ENCODE measurements at places on chromosomes 5 and 9. TPM values are rescaled to one million over a fixed set of nuclear protein-coding genes. Genes with fewer than 3 reads are reported as not detected.

Gene EQTN
- total RNA-seq: not detected

Gene PCDHGB6
- total RNA-seq: 6.2 TPM

Gene SLC45A2
- total RNA-seq: not detected

Gene GRXCR2
- total RNA-seq: not detected

Gene PCDHB2
- total RNA-seq: 0.15 TPM

Data from glomerular endothelial cell (primary cell).